ENCODE measurements at places on chromosomes 6 and 20.

DNA sequence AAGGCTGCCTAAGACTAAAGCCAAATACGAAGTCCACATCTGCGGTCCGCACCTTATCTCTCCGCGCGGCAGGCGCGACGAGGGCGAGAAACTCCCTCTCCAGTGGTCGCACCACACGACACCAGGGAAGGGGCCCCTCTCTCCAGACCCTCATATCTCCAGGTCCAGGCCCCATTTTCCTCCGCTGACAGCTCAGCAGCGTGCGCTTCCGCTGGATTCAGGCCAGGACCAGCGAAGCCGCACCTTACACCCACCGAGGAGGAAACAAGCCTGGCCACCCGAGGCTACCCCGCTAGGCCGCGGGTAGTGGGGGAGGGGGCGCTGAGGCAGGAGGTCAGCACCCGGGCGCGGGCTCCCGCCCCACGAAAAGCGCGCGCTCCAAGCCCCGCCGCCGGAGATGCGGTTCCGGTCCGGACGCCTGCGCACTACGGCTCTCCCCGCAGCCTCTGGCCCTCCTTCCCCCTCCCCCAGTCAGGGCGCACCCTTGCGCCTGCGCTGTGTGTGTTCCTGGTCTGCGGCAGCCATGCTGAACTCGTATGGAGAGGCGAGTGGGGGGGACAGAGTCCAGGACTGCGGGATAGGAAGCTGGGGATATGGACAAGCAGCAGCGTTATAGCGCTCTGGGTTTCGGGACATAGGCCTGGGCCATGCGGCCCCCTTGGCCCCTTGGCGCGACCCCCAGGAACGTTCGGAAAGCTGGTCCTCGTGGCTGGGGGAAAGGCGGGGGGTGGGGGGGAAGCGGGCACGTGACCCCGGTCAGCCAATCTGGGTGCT, at the start of gene BRD2:
Gene BRD2, plus strand, starts transcription at position 502 of the 774 bp plus-strand sequence. CDS start 4,305 bp downstream, outside the sequence.
- DNase-seq = peak; percentile 97

GRCh38 chr6:75818098-75818855, 69.2 kb downstream of the MYO6 start:
- no peak for DNase-seq

- no peak for DNase-seq
These were observed 90.7 kb downstream of the KHDC1L start for GRCh38 chr6:73134588-73134987.

- DNase-seq = no peak
These were observed 201.8 kb upstream of the ARID1B start for GRCh38 chr6:156575361-156575760.

DNA sequence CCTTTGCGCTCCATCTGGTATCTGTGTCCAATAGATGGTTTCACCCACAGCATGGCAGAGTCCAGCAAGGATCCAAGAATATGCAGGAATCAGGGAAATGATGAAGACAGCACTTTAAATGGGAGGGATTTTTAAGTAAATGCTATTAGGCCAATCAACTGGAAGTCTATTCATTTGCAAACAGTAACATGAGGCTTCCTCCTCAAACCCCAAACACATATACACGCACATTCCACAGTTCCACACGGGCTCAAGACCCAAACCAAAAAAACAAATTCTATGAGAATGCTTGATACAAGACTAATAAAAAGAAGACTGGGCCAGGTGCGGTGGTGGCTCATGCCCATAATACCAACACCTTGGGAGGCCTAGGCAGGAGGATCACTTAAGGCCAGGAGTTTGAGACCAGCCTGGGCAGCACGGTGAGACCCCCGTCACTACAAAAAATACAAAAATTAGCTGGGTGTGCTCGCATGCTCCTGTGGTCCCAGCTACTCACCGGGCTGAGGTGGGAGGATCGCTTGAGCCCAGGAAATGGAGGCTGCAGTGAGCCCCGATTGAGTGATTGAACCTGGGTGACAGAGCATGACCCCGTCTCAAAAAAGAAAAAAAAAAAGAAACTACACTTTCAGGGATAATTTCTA, 21.9 kb upstream of the TFAP2C start:
- DNase-seq = no peak

GRCh38 chr6:10408457-10408856, 6.4 kb downstream of the TFAP2A start:
- DNase-seq = no peak

GRCh38 chr20:48722737-48723191, 105.0 kb downstream of the PREX1 start:
- no peak for DNase-seq

DNA sequence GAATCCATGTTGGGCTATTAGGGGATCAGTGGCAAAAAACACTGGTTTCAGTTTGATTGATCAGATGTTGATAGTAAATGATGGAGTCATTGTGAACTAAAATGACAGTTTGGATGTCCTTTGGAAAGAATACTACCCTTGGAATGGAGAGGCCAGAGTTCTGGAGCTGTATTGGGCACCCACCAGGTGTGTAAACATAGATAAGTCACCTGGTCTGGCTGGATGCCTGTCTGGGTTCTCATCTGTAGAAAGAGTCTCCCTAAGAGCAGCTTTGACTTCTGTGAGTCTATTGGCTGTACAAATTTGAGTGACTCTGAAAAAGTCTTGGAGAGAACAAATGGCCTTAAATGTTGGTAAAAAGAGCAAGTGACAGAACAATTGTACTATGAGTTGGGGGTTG, 115.0 kb downstream of the SCP2D1 start:
- DNase-seq = no peak

DNA sequence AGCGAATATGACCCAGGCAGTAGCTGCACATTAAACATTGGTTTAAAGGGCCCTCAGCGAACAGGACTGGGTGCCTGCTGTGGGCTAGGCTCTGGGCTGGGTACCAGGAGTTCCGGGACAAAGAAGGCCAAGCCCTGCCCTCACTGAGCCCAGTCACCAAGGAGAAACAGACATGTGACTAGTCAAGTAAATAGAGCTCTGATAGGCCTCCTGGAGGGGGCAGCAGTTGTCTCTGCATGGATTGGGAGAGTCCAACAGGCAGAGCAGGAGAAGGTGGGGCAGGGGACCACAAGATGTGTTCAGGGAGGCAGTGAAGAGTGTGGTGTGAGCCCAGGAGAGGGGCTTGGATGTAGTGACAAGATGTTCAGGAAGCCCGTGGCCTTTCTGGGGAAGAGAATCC, 3.1 kb downstream of the HM13 start:
- no peak for DNase-seq

GRCh38 chr6:101069191-101069795, 188.2 kb upstream of the ASCC3 start:
- no peak for DNase-seq

DNA sequence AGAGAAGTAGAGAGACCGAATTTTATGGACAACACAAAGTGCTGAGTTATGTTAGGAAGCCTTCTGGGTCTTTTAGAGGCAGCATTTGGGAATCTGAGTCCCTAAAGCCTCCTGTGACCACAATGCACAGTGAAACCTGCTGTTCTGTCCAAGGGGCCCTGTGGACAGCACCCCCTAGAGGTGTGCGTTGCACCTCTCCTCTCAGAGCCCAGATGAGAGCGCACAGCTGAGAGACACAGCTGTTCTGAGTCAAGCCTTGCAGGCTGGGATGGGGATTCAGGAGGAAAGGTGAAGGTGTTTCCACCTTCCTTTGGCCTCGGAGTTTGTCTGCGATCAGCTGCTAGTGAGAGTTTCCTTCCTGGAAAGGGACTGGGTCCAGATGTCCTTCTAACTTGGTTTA, 13.0 kb downstream of the PCK1 start:
- no peak for DNase-seq

DNA sequence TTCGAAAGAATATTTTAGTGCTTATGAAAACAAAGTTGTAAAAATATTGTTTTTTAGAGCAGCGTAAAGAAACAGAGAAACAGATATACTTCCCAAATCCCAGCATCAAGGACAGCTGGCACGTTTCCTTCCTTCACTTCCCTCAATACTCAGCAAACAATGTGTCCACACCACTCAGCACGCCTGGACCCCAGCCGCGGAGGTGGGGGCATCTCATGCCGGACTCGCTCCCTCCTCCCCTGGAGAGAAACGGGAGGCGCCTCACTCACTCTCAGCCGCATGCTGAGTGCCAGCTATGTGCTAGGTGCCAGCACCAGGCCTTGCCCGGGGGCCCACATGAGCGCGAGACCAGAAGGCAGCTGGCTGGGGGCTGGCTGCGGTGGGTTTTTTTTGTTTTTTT, 34.7 kb downstream of the SLC2A4RG start:
- no peak for DNase-seq

DNA sequence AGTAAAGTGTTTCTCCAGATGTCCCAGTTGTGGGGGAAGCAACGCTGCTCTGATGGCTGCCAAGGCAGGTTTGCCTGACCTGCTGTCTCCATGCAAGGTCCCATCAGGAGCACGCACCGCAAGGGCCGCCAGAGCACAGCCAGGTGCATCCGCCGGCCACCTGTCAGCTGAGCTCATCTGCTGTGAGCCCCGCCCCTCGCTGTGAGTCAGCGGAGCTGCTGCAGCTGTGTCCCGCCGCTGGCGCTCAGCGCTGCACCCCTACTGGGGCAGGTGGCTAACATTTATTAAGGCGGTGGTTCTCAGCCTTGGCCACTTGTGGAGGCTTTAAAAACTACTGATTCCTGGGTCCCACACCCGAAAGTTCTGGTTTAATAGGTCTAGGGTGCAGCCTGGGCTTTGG, 225.7 kb downstream of the UST start:
- no peak for DNase-seq

- no peak for DNase-seq
These were observed 639.2 kb downstream of the MAFB start for GRCh38 chr20:40049854-40050253.

- DNase-seq = no peak
These were observed 311.1 kb downstream of the MMUT start for GRCh38 chr6:49151957-49152356.

DNA sequence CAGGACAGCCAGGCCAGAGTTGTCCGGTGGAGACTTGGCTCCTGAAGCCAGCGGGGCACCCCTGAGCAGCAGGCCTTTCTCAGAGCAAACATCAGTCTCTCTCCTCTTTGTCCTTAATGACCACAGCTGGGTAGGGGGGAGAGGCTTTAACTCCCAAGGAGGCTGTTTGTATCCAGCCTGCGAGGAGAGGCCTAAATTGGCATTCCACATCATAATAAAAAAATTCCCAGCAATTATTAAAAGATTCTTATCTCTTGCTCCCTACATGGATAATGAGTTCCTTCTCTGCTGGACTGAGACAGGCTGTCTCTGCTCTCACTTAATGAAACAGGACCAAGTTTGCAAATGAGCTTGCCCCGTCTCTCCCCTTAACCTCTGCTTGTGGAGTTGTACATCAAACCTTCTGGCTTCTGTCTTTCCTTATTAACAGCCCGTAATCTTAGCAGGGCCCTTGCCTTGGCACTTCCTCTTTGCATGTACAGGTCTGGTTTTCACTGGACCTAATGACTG, 838.2 kb downstream of the MAFB start:
- no peak for DNase-seq

GRCh38 chr6:128156321-128157111, 255.7 kb upstream of the THEMIS start:
- DNase-seq = no peak

DNA sequence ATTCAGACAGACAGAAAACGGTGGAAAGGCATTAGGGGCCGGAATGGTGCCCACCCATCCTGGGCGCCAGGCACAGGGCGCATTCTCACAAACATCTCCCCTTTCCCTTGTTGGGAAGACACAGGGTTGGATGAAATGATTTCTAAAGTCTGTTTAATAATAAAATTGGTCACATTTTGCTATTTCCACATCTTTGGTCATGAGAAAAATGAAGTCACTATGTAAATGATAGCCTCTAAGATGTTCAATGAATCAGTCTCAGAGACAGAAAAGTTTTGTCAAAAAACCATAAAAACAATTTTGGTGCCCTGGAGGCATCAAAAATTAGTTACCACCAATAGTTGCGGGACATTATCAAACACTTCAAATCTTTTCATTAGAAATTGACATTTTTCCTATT, 40.7 kb downstream of the PRR18 start:
- DNase-seq = no peak

DNA sequence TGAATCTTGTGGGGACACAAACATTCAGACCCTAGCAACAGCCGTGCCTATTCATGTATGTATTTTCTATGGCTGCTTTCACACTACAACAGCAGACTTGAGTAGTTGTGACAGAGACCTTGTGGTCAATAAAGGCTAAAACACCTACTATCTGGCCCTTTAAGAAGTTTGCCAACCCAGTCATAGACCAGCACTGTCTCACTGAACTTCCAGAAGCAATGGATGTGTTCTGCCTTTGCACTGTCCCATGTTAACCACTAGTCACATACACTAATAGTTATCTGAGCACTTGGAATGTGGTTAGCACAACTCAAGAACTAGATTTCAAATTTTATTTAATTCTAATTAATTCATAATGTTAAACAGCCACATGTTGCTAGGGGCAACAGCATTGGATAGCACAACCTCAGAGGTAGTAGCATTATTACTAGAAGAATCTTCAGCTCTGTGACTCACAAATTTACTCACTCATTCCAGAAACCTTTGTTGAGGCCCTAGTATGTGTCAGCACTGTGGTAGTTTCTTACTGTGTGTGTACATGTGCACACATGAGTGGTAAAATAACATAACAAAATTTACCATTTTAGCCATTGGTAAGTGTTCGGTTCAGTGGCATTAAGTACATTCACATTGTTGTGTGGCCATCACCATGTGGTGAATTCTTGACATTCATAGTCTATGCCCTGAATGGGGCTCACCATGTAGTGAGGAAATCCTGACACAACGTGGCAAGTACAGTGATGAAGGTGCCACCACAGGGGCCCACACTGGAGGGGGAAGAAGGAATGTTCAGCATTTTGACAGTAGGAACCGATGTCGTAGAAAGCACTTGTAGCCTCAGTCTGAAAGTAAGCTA, 107.3 kb downstream of the CEP57L1 start:
- no peak for DNase-seq

- DNase-seq = no peak
These were observed 40.2 kb upstream of the RBM24 start for GRCh38 chr6:17240803-17241500.

- DNase-seq = no peak
These were observed 88.8 kb downstream of the TAF4 start for GRCh38 chr20:61976644-61977418.

- no peak for DNase-seq
These were observed 64.3 kb downstream of the MKKS start for GRCh38 chr20:10369723-10370090.

GRCh38 chr6:15536198-15536955, 126.5 kb downstream of the DTNBP1 start:
- DNase-seq = no peak

DNA sequence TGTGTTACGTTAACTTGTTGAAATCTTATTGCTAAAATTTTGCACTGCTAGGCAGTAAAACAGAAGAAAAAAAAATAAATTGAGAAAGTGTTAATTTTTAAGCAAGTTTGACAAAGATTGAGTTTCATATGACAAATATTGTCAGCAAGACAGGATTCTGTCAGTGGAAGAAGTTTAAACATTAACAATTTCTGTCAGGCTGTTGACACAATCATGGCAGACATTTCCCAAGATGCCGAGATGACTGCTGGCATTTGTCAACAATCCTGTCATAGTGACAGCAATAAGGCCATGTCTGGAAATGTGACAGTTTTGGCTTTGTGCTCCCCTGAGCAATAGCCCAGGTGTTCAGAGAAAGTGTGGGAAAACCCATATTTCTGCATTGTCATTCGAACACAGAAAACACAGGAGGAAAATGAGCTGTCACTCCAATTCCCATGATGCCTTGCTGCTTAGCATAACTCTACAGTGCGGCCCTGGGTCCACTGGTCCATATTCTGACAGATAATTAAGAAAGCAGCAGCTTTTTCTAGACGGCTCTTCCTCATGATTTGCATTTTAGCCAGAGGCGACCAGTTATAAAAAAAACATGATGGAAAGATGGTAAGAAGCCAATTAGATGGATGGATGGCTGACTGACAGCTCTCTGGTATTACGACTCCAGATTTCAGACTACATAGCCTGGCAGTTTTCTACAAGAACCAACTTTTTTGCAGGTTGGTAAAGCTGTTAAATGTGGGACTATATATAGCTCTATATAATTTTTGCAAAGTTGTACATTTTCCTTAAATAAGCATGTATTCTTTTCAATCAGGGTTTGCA, 43.6 kb upstream of the DEFB112 start:
- no peak for DNase-seq
